IPS-NIHi11 (cell line): ENCODE measurements at places on chromosomes 4 and X.

- peak; percentile 10 for DNase-seq
Observed at GRCh38 chrX:132146456-132146855, 18.6 kb upstream of the FRMD7 start.

DNA sequence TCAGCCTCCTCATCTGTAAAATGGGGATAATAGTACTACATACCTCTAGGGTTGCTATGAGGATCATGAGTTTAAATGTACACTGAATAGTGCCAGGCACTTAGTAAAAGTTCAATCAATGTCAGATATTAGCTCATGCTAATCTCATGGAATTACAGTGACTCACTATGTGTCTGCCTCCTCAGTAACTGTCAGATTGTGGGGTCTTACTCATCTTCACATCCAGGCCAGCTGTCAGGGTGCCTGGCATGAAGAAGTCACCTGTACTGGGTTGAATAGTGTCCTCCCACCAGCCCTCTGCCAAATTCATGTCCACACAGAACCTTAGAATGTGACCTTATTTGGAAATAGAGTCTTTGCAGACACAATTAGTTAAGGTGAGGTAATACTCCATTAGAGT, 54.3 kb upstream of the STIM2 start:
- no peak for DNase-seq

- no peak for DNase-seq
Observed at GRCh38 chr4:168421671-168422070, 58.6 kb downstream of the DDX60L start.

GRCh38 chr4:18878561-18878960, 857.0 kb upstream of the LCORL start:
- no peak for DNase-seq

- no peak for DNase-seq
Observed at GRCh38 chrX:117607561-117607960, 509.0 kb downstream of the KLHL13 start.

DNA sequence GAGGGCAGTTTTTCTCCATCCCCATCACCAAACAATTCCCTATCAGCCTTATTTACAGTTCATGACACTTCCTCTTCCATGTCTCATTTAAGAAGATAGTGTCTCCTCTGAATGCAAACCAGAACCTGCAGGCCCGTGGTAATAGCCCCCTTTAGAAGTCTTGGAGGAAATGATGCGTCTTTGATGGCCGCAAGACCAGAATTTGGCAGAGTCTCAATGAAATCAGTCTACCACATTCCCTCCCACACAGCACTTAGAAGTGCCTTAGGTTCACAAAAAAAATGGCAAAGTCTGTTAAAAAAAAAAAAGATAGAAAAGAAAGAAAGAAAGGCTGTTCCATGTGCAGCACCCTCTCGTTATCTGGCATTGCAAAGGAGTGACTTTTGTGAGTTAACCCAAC, 2.1 kb upstream of the KDR start:
- DNase-seq = no peak

GRCh38 chr4:6472387-6473263, at the start of gene PPP2R2C:
Gene PPP2R2C, minus strand, starts transcription at chr4:6472614. Its CDS starts 385 bp downstream, at chr4:6472229.
- peak; percentile 88 for DNase-seq

DNA sequence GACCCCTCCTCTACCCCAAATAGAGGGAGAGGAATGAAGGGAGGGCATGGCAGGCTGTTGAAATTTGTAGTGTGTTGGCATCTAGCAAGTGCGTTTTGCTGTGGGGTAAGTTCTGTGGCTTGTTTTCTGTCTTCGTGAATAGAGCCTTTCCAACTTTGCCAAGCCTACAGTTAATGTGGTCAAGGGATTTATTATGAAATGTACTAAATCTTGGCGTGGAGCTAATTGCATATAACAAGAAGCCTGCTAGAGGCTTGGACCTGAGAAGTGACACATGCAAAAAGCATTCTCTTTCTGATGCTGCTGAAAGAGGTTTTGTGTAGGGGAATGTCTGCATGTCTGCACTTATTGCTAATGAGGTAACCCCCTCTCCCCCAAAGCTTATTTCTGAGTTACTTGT, 132.2 kb downstream of the BMPR1B start:
- DNase-seq = no peak

- DNase-seq = peak; percentile 85
Observed at GRCh38 chrX:152958524-152959465, 35.1 kb downstream of the PNMA5 start.
